MM.1S (cell line): ENCODE measurements at places on chromosomes 4 and X.

GRCh38 chr4:152486429-152487389 is 49.2 kb downstream of the FBXW7 start:
- DNase-seq, result no peak

DNA sequence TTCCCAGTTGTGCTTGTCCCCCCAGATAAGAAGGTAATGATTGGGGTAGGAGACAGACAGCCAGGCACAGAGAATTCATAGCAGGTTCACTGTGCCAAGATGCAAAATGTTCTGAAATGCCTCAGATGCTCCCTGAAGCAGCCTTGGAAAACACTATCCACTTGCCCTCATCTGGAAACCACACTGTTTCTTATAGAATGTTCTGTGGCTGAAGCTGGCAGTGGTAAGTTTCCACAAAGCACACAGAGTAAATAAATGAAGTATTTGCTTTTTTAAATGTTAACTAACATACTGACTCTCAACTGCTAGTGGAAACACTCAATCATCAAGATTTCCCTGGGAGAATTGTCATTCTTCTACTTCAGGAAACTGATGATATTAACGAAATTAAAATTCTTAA is 311.4 kb downstream of the PRDM5 start:
- DNase-seq, result no peak

DNA sequence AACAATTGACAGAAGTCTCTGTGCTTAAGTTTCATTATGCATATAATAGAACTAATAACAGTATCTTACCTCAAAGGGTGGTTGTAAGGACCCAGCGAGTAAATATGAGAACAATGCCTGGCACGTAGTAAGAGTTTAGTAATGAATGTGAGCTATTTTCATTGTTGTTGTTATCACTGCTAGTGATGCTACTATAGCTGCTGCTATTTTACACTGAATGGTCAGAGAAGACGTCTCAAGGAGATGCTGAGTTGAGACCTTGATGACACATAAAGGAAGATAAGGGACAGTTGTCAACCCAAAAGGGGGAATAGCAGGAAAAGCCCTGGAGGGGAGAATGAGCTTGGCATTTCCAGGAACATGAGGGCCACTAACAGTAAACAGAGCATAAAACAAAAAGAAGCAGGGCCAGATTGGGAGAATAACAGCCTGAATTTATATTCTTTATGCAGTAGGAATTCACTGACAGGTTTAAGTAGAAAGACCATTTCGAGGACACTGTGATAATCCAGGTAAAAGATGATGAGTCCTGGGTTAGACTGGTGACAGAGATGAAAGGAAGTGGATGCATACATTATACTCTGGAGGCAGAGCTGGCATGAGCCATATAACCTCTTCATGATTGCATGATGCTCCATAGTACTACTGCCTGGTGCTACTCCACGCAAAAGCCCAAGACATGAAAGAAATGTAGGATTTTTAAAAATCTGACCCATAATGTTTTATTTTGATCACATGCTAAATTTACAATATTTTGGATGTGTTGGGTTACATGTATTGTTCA is 23.1 kb downstream of the ATP8A1 start:
- DNase-seq, result no peak

DNA sequence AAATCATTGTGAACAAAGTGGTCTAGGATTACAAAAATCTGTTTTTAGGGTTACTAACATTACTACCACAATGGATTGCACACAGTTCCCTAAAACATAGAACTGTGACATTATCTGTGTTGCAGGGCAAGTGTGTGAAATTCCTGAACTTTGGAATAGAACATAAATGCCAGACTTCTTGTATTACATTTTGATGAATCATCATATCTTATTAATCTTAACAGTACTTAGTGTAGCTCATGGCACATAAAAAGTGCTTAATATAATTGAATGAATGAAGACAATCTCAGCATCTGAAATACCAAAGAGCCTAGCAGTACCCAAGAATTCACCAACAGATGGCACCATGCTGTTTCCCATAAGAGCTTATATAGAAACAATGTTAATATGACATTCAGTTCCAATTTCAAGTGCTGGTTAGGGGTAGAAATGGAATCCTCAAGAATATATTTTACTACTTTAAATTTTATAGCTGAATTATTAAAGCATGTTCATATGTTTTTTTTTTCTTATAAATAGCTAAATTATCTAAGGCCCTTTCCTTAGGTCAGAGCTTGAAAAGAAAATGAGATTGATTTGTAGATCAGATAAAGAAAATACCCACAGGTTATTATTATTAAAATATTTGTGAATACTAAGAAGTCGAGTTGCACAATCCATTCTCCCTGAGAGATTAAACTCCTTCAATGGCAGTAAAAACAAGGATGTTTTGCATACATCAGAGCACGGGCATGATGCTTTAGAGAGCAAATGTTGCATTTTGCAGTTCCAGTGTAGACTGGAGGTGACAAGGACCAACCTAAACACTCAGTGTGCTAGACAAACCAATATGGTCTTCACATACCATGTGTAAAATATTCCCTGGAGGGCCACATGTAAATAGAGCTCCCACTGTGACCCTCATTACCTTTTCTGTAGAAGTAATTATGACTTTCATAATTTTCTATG is 25.7 kb upstream of the SHISA3 start:
- peak; percentile 59 for DNase-seq

DNA sequence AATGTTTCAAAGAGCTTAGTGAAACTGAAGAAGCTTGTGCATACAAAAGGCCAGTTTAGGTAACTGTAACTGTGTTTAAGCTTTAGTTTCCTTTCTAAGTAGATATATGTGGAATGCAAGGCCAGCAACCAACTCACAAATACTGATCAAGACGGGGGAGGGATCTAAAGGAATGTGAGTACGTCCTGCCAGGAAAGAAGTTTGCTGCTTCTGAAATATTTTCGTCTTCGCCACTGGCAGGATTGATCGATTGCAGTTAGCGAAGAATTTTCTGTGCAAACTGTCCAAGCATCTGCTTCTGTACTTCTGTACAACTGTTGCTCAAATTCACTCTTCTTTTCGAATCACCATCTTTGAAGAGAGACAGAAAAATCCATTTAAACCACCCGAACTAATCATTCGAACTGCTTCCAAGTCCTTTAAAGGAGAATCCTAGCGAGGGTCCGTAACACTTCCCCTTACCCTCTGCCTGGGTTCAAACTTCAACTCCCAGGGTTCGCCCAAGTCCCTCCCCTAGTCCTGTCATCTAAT is 373 bp upstream of the INTS6L start:
- DNase-seq, result peak; percentile 17

- no peak for DNase-seq
These were observed 15.7 kb downstream of the TIGD4 start for GRCh38 chr4:152763796-152764195.

DNA sequence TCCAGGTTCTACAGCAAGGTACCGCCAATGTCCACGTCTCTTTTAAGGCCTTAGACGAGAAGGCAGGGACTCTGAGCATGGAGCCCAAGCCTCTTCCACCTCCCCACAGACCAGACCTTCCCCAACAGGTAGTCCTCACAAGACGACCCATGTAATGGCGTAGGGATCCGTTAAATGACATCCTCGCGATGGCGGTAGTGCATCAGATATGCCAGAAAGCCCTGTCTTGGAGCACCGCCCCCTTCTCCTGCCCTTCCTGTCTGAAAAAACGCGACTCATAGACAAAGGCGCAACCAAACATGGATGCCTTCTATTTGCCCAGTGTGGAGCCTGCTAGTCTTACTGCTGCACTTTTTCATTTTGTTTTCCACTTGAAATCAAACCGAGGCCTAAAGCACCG is 185.4 kb downstream of the OR13H1 start:
- peak; percentile 85 for DNase-seq

- no peak for DNase-seq
These were observed 8.3 kb downstream of the GAB3 start for GRCh38 chrX:154742613-154743012.

GRCh38 chrX:20237864-20238263 is 28.8 kb downstream of the RPS6KA3 start:
- DNase-seq, result no peak

GRCh38 chrX:46866726-46867125 is 29.9 kb downstream of the RP2 start:
- DNase-seq, result no peak

DNA sequence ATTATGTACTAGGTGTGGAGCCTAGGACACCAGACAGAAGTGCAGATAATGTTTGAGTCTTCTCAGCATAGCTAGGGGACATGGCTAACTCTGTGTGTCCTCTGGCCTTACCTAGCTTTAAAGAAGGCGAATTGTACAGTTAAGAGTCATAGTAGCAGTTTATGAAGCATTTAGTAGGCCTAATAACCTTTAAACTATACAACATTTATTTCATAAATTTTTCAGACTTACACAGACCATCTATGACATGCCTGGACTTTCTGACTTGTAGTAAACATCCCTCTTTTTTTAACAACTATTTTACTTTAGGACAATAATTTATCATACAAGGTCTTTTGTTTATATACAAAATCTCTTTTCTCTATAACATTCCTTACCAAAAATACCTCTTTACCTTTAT is 37.4 kb downstream of the ETNPPL start:
- no peak for DNase-seq

DNA sequence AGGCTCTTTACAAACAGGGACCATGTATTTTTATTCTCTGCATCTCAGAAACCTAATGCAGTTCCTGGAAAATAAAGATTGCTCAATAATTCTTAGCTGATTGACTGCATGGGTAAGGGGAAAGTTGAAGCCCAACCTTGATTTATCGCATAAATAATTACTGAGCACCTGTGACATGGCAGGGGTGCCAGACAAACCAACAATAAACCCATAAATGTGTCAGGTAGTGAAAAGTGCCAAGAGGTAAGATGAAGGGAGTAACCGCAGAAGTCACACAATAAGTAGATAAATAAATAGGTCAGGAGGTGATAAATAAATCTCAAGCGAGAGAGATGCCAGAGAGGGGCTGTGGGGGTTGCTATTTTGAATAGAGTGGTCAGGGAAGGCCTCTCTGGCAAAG is 20.1 kb upstream of the AP1S2 start:
- DNase-seq, result no peak

DNA sequence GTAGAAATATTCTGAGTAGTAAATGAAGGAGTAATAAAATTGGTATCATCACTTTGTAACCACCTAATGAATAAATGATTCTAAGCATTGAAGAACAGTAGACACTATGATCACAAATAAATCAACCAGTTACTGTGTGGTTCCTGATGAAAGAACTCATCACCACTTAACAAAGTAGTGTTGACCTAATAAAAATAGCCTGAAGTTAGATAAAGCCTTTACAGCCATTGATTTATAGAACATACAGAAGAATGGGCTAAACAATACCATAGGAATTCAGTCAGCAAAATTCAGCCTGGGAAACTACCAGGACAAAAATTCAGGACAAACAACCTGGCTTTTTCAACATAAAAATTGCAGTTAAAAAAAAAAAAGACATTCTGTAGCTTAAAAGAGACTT is 9.0 kb downstream of the SLC30A9 start:
- DNase-seq, result no peak

DNA sequence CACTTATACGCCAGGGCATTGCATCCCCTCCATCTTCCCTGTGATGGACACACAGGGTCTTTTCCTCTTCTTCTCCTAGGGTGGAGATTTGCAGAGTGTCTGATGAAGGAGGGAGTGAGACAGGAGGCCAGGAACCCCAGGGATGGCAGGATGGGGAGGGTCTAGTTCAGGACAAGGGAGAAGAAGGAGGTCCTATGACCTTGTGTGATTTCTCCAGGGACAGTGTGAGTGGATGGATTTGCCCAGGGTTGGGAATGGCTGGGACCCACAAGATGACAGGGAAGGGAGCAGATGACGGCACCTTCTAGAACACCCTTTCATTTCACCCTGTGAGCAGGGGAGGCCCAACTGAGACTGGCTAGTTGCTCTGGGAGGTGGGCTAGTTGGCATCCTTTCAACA is 34.2 kb downstream of the CYTL1 start:
- no peak for DNase-seq

DNA sequence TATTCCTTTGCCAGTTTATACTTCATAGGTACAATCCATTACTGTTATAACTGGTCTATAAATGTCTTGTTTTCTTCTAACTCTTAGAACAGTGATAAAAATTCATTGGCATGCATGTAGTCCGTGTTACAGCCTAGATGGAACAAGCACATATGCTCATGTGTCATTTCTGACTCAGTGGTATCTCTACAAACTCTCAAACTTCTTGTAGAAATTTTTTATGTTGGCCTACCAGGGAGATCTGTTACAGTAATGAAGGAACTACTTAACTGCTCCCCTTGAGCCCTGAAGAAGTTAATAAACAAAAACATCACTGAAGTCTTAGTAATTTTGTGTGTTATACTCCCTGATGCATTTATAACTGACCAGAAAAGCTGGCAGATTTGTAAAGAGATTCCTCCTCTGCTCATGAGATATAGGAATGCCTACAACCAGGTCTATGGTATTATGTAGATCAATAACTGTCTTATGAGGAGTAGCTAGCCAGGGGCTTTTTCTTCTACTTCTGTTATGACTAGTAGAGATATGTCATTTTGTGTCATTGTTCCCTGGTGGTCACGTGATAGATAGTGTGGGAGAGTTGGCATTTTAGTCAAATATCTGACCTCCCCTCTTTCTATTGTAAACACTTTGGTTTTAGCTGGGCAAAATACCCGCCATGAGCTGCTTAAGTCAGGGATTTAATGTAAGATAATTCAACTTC is 53.7 kb upstream of the FAAH2 start:
- DNase-seq, result no peak

GRCh38 chr4:152107736-152108500 is 347.1 kb upstream of the GATB start:
- no peak for DNase-seq

DNA sequence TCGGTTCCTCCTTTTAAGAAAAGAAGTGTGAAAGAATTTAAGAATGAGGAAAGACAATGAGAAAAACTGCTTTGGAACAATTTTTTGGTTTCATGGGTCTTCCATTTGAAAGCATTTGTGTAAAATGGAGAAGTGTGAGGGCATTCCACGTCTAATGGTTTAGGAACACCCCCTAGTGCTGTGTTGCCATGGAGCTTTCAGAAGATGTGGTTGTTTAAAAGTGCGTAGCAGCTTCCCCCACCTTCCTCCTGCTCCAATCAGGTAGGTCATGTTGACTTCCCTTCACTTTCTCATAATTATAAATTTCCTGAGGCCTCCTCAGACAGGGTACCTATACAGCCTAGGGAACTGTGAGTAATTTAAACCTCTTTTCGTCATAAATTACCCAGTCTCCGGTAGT is 50.0 kb downstream of the UGT2B10 start:
- DNase-seq, result no peak

- DNase-seq, result no peak
These were observed 18.6 kb downstream of the PI4K2B start for GRCh38 chr4:25252230-25253070.

- DNase-seq, result no peak
These were observed 136.2 kb upstream of the HCCS start for GRCh38 chrX:10974920-10975319.

- DNase-seq, result no peak
These were observed 129.5 kb downstream of the TSPAN5 start for GRCh38 chr4:98528882-98529281.
